ENCODE measurements at places on chromosomes 13 and 19.
A peak's percentile ranks its signal among the peaks of the same experiment; 100 is the strongest.

GRCh38 chr13:80590551-80590950 is 249.6 kb upstream of the SPRY2 start:
- no peak for DNase-seq

- no peak for DNase-seq
Measured at GRCh38 chr19:12913851-12914690, 5.0 kb downstream of the SYCE2 start.

DNA sequence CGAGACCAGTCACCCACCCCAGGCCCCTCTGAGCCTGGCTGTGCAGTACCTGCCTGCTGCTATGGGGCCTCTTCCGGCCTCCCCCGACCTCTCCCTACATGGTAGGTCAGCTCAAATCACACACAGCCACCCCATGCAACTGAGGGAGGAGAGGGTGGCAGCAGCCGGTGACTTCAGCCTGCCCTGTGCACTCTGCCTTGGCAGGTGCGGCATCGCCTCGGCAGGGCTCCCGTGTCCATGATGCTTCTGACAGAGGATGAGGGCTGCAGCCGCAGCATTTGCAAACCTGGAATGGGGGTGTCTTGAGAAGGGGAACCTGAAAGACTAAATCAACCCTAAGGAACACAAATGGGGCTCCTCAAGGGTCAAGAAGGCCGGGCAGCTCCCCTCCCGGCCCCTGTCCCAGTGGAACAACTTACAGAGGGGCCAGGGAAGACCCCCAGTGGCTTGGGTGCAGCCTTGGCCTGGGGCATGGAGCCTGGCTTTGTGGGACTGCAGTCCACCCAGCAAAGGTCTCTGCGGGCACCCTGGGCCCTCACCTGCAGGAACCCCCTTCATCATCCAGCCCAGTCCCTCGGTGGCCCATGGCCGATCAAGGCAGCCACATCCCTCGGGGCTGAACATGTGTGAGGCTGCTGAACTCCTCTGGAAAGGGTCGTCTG is 6.7 kb downstream of the TEX29 start:
- no peak for DNase-seq

- DNase-seq = peak; percentile 83
Measured at GRCh38 chr19:4139614-4140236, 13.7 kb upstream of the CREB3L3 start.

DNA sequence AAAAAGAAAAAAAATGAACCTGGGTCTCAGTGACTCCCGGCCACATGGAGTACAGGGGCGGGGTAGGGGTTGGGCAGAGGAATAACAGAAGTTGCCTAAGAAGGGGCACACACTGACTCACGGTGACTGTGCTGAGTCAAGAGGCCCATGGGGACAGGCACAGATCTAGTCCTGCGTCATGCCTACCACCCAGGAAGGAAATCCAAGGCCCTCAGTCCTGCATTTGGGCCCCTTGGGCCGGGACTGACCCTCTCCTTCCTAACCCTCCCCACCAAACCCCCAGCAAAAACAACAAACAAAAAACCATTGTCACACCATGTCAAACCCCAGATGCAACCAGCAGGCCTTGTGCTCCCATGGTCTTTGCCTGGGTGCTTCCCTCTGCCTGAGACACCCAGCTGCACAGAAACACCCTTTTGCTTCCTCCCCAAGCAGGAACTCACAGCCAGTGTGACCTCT is 9.6 kb upstream of the NOTCH3 start:
- no peak for DNase-seq

DNA sequence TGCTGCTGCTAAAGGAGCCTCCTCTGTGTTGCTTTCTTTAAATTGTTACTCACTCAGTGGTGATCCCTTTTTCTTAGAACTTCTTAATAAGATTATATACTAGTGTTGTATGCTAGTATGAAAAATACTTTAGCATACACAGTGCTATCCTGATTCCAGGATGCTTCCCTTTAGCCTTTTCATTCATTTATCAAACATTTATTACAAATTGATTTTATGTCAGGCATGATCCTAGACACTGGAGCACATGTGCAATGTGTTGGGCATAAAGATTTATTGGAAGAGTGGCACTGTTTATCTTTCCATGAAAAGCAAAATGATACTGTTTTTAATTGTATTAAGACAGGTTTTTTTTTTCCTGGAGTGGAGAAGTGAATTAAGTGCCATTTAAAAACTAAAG is 249.6 kb downstream of the GPC5 start:
- no peak for DNase-seq

Measured in stimulated activated CD4-positive, alpha-beta T cell treated with anti-CD3 and anti-CD28 coated beads, Interleukin-12 subunit alpha, Interleukin-12 subunit beta, amount 100 ng/mL, for 48 hours (primary cell).